HFF-Myc (cell line): ENCODE measurements at places on chromosomes 6 and 20.
A peak's percentile ranks its signal among the peaks of the same experiment; 100 is the strongest.

- DNase-seq, result no peak
These were observed 8.8 kb upstream of the SRSF6 start for GRCh38 chr20:43448748-43449535.

DNA sequence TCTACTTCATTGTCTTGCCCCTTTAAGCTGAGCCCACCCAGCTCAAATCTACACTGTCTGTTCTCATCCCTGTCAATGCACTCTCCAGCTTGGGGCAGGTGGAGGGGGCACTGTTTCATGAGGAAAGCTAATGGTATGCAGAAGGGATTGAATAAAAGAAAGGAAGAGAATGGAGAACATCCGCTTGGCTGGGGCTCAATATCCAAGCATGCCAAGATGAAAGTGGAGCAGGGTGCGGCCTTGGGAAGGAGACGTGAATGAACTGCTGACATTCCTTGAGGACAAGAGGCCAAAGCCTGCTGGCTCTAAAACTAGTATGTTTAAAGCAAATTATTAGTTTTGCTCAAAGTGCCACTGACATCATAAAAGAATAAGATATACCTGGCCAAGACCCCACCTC, 24.2 kb downstream of the AKAP12 start:
- DNase-seq, result no peak

- DNase-seq, result no peak
These were observed 233.6 kb downstream of the BTBD9 start for GRCh38 chr6:38406096-38406495.

DNA sequence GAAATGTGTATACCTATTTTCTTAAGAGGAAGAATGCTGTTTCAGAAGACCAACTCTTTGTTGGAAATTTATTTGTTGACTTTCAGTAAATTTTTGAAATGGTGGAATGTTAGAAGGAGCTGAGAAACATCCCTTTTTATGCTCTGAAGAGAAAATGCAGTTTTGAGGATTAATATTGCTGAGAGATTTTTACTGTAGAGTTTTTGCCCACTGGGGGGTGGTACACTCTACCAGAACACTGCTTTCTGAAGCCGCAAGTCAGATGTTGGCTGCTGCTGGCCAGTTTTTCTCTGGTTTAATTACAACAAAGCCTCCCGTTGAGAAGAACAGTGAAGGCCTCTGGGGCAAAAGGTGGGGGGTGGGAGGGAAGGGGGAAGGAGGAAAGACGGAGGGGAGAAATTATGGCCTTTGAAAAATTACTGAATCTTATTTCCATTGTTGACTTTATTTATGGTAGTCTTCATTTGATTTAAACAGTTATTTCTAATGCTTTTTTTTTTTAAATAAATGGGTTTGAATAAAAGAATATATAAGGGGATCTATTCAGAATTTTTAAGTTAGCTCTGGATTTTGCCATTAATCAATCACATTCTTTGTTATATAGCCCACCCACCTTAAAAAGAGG, 3.0 kb downstream of the FLRT3 start:
- peak; percentile 22 for DNase-seq

DNA sequence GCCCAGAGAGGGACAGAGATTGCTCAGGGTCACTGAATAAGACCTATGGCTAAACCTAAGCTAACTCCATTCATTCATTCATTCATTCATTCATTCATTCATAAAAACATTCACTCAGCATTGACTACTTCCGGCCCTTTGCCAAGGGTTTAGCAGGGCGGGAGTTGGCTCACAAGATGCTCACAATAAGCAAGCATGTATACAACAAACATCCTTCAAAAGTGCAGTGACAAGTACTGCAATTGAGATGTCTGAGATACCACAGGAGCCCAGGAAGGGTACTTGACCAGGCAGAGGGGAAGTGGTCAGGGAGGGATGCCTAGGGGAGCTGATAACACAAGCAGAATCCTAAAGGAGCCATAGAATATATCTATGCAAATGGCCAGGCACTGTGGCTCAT, 18.2 kb upstream of the KIAA1755 start:
- no peak for DNase-seq

GRCh38 chr20:40532103-40532502, 156.9 kb downstream of the MAFB start:
- no peak for DNase-seq

GRCh38 chr6:30238178-30238795, 25.1 kb upstream of the TRIM26 start:
- no peak for DNase-seq

- no peak for DNase-seq
These were observed 9.9 kb upstream of the DTD1 start for GRCh38 chr20:18577942-18578341.

DNA sequence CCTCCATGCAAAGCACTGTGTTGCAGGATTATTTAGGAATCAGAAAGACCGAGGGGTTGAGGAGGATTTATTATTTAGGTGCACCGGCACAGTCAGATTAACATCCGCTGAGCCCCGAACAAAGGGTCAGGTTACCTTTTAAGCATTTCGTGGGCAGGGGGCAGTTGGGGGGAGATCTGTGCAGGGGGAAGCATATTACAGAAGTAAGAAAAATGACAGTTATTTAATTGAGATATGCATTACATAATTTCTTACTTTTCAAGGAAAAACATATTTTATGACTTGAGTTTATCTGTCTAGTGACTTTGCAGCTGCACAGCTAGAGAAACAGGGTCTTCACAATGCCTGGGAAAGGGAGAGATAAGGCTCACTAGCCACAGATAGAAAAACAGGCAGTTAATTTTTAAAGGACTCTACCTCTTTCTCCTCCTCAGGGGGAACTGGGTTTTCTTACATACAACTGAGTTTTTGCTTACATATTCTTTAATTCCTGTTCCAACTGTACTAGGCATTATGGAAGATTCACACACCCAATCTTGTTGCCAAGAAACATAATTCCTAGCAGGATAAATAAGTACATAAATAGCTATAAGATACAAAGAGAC, 1.7 kb upstream of the HINT3 start:
- no peak for DNase-seq
